HFFc6 (cell line): ENCODE measurements at places on chromosomes 1 and 21.

DNA sequence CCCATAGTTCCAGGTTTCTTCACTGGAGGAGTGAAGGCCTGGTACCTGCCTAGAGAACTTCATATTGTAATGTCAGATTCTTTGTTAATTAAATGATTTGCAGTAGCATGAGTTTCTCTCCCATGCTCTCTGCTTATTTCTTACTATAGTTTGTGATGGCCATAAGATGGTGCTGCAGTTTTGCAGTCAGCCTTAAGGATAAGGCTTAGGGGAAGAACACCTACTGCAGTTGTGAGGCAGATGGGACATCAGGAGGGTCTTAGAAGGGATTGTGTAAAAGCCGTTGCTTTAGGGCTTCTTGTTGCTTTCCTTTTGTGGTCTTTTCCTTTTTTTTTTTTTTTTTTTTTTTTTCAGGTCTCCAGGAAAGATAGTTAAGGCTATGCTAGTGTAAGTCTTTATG lies 61.8 kb downstream of the MACF1 start:
- no peak for DNase-seq

GRCh38 chr21:26846036-26846931 lies 1.1 kb upstream of the ADAMTS1 start:
- DNase-seq: peak; percentile 76

DNA sequence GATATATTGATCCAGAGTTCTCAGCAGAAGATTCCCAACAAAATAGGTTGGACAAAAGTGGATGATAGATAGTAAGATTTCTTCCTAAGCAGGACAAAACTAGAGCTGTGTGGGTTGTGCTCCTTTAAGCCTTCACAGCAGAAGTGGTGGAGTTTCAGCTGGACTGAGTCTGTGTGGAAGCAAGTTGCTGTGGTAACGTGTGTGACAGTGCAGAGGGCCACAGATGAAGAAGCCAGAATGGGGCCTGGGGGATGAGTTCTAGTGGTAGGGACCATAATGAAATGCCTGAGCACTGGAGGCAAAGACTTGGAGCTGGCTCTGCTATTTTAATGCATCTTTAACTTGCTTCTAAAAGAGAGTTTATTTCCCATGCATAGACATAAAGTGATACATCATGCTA lies 238.7 kb upstream of the POGK start:
- no peak for DNase-seq

DNA sequence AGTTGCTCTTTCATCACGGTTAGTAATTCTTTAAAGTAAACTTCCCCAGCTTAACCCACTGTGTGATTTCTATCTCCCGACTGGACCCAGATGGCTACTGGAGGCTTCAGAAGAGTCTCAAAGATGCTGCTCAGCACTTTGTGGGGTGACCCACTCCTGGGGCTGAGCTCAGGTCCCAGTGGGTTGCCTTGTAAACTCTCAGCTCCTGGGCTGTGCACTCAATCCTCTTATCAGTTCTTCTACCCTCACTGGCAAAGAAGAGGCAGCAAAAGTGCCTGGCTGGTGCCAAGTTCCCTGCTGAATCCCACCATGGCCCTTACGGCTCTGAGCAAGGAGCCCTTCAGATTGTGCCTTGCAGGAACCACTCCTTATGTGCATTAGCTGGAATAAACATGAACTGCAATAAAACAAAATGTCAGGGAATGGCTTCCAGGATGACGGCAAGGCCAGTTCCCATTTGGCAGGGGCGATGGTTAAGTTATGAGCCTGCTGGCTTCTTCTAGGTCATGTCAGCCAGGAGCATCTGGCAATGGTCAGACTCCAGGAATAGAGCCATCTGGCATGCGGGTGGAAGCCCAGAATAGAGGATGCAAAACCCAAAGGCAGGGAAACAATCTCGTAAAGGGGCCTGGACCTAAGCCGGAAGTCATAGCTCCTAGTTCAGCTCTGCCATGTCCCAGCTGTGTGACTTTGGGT lies 6.8 kb downstream of the MYOC start:
- no peak for DNase-seq

DNA sequence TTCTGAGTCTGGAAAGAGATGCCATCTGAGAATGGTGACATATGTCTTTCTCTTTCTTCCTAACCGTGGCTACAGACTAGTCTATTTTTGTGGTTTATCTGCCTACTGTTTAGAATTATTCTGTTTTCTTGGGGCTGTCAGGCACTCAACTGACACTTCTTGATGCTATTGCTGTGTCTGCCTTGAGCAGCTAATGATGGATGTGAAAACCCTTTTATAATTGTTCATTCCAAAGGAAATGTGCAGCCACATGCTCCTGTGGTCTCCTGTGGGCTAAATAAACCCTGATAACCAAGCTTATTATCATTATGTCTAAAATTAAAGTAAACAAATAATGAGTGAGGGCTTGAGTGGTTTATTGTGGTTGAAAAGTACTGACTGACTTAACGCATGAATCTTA lies 52.7 kb upstream of the CXADR start:
- no peak for DNase-seq

- no peak for DNase-seq
Observed at GRCh38 chr1:38569932-38570656, 289.5 kb downstream of the RRAGC start.

- DNase-seq: no peak
Observed at GRCh38 chr21:46182548-46183336, 1.5 kb downstream of the SPATC1L start.

DNA sequence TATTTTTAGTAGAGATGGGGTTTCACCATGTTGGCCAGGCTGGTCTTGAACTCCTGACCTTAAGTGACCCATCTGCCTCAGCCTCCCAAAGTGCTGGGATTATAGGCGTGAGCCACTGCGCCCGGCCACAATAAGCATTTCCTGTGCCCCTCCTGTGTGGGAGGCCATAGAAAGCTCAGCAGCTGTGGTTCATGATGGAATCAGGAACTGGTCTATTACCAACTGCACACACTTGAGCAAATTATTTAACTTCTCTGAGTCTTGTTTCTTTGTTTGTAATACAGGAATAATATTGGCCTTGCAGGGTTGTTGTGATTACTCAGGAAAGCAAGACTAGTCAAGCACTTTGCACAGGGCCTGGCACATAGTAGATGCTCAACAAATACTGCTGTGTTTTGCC lies 15.0 kb downstream of the RHBG start:
- no peak for DNase-seq

DNA sequence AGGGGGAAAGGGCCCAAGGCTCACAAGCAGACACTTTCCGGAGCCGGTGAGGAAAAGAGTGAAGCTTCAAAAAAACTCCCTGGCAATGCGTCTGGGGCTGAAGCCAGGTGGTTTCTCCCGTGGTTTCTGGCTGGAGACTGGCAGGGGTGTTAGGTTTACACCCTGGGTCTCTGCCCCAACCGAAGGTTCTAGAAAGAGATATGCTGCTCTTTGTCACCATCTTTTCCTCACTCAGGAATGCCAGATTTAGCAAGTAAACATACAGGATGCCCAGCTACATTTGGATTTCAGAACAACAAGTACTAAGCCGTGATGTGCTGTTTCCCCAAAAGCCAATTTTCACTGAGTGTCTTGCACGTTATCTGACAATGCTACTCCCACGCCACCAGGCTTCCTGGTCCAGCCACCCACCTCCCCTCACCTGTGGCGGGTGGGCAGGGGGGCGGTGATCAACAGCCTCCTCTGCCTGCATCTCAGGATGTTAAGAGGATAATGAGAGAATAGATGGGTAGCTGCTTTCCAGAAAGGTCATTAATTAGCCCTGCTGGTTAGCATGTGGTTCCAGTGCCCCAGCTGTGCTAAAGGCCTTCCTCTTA lies 69.6 kb upstream of the OLIG2 start:
- DNase-seq: no peak

DNA sequence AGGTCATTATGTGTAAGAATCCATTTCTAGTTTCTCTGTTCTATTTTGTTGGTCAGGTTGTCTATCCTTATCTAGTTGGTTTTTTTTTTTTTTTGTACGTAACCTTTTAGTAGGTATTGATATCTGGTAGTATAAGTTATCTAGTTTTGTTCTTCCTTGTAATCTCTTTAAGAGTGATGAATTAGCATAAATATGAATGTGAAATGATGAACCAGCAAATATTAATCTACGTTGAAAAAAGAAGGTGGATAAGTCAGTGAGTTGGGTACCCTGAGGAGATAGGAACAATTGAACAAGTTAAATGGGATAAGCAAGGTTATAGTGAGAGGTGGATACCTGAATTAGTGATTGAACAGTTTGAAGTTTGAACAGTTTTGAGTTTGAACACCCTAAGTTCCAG lies 33.9 kb downstream of the TTC3 start:
- DNase-seq: no peak

DNA sequence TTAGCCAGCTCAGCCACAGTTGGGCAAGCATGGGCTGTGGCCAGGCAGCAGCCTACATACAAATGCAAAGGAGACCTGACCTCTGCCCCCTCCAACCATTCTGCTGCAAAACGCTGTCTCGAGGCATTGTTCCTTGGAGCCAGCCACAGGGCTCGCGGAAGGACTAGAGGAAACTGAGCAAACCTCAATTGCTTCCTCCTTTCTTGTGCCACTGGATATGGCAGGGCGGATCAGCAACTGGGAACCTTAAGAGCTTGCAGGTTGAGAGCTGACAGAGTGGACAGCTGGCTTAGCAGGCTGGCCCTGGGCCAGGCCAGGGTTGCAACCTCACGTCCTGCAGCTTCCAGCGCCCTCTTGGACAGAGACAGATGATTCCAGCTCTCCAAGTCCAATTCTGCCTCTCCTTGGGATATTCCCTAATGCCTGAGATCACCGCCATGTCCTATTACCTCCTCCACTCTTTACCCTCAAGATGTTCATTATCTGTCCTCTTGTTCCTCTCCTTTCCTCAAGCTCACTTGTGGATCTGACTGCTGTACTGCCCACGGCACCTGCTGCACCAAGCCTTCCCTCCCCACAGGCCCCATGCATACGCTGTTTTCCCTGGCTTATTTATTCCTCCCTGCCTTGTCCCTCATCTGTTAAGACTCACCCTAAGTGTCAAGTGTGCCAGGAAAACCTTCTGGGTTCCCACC lies 67.5 kb downstream of the SDC3 start:
- no peak for DNase-seq

GRCh38 chr21:15062606-15062965 lies 2.2 kb downstream of the NRIP1 start:
- DNase-seq: peak; percentile 8

GRCh38 chr1:205629751-205630150 lies 2.1 kb downstream of the ELK4 start:
- DNase-seq: no peak

GRCh38 chr1:2271841-2272655 lies 43.9 kb downstream of the SKI start:
- no peak for DNase-seq

DNA sequence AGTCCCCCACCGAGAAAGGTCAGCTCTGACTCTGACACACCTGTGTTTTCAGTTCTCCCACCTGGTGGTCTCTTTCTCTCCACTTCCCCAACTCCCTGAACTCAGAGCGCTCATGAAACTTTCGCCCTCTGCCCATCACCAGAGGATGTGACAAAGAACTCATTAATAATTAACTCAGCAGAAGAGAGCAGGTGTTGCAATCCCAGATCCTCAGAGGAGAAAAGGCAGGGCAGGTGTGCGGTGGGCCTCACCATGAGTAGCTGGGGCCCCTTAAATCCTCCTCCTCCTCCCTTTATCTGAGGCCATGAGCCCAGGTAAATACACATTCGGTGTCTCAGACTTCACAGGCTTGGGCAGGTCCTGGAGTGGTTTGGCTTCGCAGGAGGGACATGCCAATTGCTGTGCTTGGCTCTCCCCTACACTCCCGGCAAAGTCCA lies 1.7 kb upstream of the LAMB3 start:
- no peak for DNase-seq

GRCh38 chr1:235006816-235007215 lies 121.8 kb downstream of the TOMM20 start:
- no peak for DNase-seq

DNA sequence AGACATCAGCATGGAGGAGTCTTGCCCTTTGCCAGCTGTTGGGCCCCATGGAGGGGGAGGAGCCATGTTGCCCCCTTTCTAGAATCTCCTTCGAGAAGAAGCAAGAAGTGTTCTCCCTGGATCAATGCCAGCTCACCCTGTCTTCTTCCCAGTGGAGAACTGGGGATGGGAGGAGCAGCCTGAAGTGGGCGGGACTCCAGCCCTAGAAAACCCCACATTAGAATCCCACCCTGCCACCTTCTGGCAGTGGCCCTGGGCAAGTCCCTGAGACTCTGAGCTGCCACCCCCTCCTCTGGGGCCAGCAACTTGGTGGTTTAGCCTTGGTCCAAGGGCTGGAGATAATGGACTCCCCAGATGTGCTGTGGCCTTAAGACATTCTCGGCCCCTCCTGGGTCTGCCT lies 51.7 kb downstream of the PAX7 start:
- DNase-seq: no peak

DNA sequence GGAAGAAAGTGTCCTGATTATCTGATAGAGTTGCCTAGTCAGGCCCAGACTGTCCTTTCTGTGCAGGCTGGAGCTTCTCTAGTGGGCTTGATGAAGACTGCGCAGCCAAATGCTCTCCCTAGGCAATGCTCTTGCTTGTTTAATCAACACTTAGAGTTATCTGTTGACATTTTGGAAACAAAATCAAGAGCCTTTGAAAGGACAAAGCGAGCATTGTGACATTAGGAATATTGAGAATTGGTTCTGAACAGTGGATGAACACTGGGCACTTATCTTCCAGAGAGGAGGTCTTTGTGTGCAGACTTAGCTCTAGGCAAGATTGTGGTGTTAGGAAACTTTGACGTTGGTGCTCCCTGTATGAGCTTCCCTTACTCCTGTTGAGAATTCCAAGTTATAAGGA lies 94.5 kb downstream of the DNTTIP2 start:
- no peak for DNase-seq

GRCh38 chr1:1072849-1073742 lies 1.0 kb downstream of the RNF223 start:
- no peak for DNase-seq

GRCh38 chr1:231165371-231165770 lies 3.5 kb downstream of the TRIM67 start:
- DNase-seq: no peak

DNA sequence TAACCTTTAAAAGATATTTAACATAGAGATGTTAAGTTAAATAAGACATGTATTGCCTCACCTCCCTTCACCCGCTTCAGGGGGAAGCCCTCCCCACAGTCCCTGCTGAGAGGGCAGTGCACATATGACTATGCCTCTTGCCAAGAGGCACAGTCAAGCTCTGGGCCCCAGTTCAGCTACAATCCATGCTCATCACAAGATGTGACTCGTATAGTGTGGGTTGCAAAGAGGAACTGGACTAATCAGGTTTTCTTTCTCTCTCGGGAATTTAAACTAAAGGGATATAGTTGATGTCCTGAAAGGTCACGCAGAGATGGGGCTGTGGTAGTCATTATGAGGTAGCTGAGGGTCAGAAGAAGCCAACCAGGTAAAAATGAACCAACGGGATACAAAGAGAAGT lies 35.6 kb downstream of the LYST start:
- peak; percentile 49 for DNase-seq

- no peak for DNase-seq
Observed at GRCh38 chr1:67552336-67552759, 122.1 kb upstream of the SERBP1 start.

GRCh38 chr21:17540530-17540929 lies 27.7 kb downstream of the CXADR start:
- no peak for DNase-seq

GRCh38 chr1:243845888-243846287 lies 4.2 kb downstream of the AKT3 start:
- DNase-seq: no peak

- DNase-seq: no peak
Observed at GRCh38 chr1:151702936-151703335, 13.7 kb downstream of the CELF3 start.

GRCh38 chr1:58802640-58803399 lies 19.0 kb upstream of the JUN start:
- DNase-seq: no peak
